CD14-positive monocyte (primary cell): ENCODE measurements at places on chromosomes 12 and 14.
A peak's percentile ranks its signal among the peaks of the same experiment; 100 is the strongest.

- DNase-seq: no peak
These were observed 55.6 kb upstream of the BCL2L14 start for GRCh38 chr12:12015073-12015685.

DNA sequence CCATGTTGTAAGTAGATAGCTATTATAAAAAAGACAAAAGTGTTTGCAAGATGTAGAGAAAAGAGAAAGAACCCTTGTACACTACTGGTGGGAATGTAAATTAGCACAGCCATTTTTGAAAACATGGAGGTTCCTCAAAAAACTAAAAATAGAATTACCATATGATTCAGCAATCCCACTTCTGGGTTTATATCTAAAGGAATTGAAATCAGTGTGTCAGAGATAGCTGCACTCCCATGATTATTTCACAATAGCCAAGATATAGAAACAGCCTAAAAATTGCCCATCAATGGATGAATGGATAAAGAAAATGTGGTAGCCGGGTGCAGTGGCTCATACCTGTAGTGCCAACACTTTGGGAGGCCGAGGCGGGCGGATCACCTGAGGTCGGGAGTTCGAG is 9.2 kb downstream of the PSMC6 start:
- DNase-seq: peak; percentile 69

GRCh38 chr14:32692441-32692840 is 246.2 kb upstream of the NPAS3 start:
- no peak for DNase-seq

DNA sequence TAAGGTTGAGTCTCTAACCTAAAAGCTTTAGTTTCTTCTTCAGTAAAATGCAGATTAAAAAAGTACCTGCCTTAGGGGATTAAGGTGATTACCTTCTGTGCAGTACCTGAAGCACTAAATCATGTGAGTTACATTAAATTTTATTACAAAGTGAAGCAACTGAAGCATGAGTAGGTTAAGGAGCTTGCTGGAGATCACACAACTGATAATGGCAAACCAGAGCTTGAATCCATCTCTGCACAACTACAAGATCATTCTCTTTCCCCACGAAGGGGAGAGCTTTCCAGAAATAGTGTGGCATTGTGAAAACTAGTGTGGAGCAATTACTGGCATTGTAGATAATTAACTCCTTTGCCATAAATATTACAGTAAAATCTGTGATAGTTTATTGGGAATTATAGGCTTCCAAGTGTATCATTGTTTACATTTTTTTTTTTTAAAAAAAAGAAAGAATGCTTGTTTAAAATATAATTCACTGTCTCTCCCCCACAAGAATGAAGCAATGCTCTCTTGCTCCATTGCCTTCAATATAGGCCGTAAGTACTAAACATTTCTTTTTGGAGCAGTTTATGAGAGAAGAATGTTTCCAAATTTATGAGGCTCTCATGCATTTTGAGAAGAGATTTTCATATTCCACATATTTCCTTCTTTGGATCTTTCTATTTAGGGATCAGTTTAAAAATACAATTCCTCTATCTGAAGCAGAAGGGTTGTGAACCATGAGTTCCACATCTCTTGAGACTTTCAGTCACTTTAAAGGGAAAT is 20.5 kb downstream of the SLC38A2 start:
- no peak for DNase-seq

DNA sequence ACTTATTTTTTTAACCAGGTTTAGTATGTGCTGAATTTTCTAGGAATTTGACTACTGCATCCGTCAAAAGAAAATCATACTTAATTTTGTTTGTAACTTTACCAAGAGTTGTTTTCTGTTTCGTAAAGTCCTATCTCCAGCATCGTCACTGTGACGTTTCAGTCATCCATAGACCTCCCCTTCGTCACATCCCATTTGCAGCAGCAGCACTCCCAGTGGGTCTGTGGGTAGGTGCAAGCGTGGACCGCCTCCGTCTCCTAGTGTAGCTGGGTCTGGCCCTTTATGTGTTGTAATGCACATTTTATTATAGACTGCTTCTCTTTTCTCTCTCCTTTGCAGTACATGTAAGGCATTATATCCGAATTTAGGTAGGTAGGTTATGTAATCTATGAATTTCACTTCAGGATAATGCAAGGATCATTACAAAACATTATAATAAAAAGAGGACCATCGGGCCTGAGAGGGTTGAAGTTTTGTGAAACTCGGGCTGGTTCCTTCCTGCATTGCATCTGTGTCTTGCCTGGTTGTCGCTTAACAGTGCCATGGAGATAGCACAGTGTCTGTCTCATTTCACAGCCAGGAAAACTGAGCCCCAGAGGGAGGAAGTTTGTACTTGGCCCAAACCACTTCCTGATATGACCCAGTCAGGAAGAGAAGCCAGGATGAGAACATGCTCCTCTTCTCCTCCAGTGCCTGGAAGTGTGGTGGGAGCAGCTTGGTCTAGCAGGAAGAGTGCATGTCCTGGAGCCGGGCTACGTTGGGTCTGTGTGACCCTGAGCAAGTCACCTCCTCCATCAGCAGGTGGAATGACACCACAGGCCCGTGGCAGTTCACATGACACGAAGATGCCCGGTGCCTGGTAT is 41.3 kb downstream of the EVL start:
- DNase-seq: peak; percentile 73

DNA sequence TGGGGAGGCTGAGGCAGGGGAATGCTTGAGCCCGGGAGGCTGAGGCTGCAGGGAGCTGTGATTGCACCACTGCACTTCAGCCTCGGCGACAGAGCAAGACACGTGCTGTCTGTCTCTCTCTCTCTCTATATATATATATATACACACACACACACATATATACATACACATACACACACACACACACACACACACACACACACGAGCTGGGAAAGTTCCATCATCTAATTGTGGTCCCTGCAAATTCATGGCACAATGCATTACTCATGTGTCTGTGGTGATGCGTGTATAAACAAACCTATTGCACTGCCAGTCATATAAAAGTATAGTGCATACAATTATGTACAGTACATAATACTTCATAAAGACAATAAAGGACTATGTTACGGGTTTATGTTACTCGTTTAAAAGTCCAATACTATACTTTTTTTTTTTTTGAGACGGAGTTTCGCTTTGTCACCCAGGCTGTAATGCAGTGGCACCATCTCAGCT is 36.6 kb downstream of the WDR89 start:
- DNase-seq: no peak
